ENCODE measurements at places on chromosomes 7 and 10. TPM values are rescaled to one million over a fixed set of nuclear protein-coding genes. Genes with fewer than 3 reads are reported as not detected.

Gene UCMA
- not detected for total RNA-seq

Gene AKR1D1
- not detected for total RNA-seq

Gene UBTD1
- total RNA-seq = 26.7 TPM

GRCh38 chr7:152072421-152072820 lies 46.9 kb downstream of the GALNT11 start:
- no peaks in the 10 kb centered on the region for H3K4me1 ChIP-seq
- H3K27ac ChIP-seq = no peak overlapping the region
- H3K27me3 ChIP-seq = no peaks in the 10 kb centered on the region

- H3K36me3 ChIP-seq = no peaks in the 10 kb centered on the region
- H3K4me1 ChIP-seq = no peaks in the 10 kb centered on the region
- H3K27me3 ChIP-seq = no peaks in the 10 kb centered on the region
These were observed 106.8 kb downstream of the SDHAF3 start for GRCh38 chr7:97224316-97224715.

DNA sequence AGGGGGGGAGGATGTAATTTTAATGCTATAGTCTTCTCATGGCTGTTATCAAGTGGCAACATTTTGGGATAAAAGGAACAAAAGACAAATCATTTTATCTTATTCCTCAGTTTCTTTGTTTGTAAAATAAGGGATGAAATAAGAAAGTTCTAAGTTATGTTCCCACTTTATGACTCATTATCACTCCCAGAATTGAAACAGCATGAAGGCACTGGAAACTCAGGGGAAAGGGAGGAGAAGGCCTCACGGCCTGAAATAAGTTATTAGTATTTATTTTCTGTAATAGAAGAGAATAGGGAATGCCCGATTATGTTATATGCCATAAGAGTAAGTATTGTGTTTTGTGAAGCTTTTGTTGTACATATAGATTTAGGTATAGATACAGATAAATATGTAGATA lies 85.0 kb upstream of the NAMPT start:
- no peaks in the 10 kb centered on the region for H3K4me1 ChIP-seq
- no peaks in the 10 kb centered on the region for H3K36me3 ChIP-seq
- H3K4me3 ChIP-seq = no peak overlapping the region
- DNase-seq = no peak
- no peak overlapping the region for H3K27ac ChIP-seq

DNA sequence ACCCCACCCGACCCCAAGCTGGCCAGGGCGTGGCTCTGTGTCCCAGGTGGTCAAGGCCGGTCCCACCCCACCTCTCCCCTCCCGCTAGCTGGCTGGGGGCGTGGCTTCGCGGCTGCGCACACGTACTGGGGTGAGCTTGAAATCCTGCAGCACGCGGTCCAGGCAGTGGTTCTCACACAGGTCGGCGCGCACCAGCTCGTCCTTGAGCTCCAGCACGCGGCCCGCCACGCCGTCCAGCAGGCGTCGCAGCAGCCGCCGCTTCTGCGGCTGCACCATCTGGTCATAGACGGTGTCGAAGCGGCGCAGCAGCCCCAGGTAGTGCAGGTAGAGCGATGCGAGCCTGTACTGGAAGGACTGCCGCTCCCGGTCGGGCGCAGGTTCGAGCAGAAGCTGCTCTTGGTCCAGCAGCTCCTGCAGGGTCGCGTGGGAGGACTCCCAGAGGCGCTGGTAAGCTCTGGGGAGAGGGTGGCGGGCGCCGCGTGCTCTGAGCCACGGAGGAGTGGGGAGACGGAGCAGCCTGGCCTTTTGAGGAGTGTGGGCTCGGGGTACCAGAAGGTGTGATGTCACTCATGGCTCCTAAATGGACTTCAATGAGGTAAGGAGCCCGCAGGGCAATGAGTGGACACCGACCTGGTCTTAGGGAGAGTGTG lies 5.8 kb downstream of the H2BK1 start:
- no peaks in the 10 kb centered on the region for H3K36me3 ChIP-seq
- no peaks in the 10 kb centered on the region for H3K27me3 ChIP-seq
- H3K27ac ChIP-seq = no peak overlapping the region

- H3K4me1 ChIP-seq = no peaks in the 10 kb centered on the region
- H3K27ac ChIP-seq = no peak overlapping the region
- no peaks in the 10 kb centered on the region for H3K27me3 ChIP-seq
- H3K36me3 ChIP-seq = no peaks in the 10 kb centered on the region
- H3K4me3 ChIP-seq = no peak overlapping the region
- no peak for DNase-seq
These were observed 401.6 kb downstream of the SUGCT start for GRCh38 chr7:40536421-40536820.

- H3K36me3 ChIP-seq = no peaks in the 10 kb centered on the region
- no peaks in the 10 kb centered on the region for H3K27me3 ChIP-seq
- no peak overlapping the region for H3K4me3 ChIP-seq
- no peak for DNase-seq
These were observed 26.9 kb downstream of the DNAJB9 start for GRCh38 chr7:108596560-108596959.

- DNase-seq = no peak
- no peak overlapping the region for H3K4me3 ChIP-seq
These were observed 131.3 kb downstream of the CDK14 start for GRCh38 chr7:90727412-90727811.

GRCh38 chr10:28949005-28950004 lies 272.0 kb downstream of the BAMBI start:
- H3K27ac ChIP-seq = no peak overlapping the region
- H3K4me1 ChIP-seq = peaks cover 17% of the 10 kb centered on the region
- DNase-seq = no peak
- H3K36me3 ChIP-seq = no peaks in the 10 kb centered on the region
- no peak overlapping the region for H3K4me3 ChIP-seq

GRCh38 chr10:100888957-100889356 lies 23.8 kb upstream of the SLF2 start:
- no peaks in the 10 kb centered on the region for H3K27me3 ChIP-seq
- H3K27ac ChIP-seq = no peak overlapping the region
- H3K4me1 ChIP-seq = no peaks in the 10 kb centered on the region
- DNase-seq = no peak
- H3K36me3 ChIP-seq = no peaks in the 10 kb centered on the region

DNA sequence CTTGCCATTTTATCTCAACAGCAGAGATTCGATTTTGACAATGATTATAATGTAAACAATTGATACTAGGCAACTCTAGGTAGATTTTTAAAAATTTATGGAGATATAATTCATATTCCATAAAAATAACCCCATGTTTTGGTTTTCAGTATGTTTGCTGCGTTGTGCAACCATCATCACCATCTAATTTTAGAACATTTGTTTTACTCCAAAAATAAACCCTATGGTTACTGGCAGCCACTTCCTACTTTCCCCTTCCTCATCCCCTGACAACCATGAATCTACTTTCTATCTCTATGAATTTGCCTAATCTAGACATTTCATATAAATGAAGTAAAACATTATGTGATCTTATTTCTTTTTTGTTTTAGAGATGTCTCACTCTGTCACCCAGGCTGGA lies 401.9 kb downstream of the THSD7A start:
- no peak overlapping the region for H3K4me3 ChIP-seq
- no peaks in the 10 kb centered on the region for H3K4me1 ChIP-seq
- no peak for DNase-seq
- no peak overlapping the region for H3K27ac ChIP-seq
- H3K36me3 ChIP-seq = no peaks in the 10 kb centered on the region

GRCh38 chr10:133350283-133350949 lies 3.2 kb downstream of the PRAP1 start:
- no peaks in the 10 kb centered on the region for H3K27me3 ChIP-seq
- no peak overlapping the region for H3K27ac ChIP-seq
- no peak for DNase-seq
- H3K36me3 ChIP-seq = no peaks in the 10 kb centered on the region
- H3K4me1 ChIP-seq = no peaks in the 10 kb centered on the region

All from right atrium auricular region (tissue), 2 donors.